ENCODE measurements at places on chromosomes 7 and 10.

DNA sequence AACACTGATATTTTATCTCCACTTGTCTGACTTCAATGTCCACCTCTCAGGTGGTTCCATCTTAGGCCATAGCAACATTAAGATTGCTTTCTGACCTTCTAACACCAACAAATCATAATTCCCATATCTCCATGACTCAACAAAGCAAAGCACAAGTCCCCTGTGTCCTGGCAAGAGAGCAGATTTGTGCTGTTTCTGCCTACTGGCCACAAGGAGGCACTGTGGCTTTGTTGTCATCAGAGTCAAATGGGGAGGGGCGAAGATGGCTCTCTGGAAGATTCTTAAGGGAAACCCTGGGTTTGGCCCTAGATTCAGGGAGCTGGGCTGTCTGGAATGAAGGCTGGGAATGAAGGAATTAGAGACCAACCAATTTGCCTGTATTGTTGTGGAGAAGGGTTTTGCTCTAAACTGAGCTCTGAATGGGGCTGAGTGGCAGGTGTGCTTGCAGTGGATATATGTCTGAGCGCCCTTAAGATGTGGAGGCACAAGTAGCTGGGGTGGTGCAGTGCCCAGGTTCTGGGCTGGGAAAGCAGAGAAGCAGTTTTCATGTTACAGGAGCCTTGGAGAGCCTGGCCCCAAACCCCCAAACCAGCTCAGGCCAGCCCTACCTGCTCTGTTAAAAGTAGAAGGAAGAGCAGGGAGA, 154.8 kb upstream of the PRSS58 start:
- peak; percentile 56 for DNase-seq

DNA sequence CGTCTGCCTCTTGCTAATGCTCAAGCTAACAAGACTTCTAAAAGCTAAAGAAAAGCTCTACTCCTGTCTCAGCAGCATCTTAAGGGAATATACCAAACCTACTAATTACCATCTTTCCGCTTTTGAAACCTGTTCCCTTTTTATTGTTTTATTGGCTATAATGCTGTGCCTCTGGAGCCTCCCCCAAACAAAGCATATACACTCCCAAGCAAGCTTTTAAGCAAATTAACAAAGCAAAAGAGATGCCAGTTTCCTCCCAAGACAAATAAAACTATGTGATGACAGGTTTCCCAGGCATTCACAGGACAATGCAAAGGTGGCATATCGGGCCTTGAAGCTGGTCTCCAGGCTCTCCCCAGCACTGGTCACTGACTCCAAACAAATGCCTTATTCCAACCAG, 52.9 kb downstream of the SLC37A3 start:
- no peak for DNase-seq

DNA sequence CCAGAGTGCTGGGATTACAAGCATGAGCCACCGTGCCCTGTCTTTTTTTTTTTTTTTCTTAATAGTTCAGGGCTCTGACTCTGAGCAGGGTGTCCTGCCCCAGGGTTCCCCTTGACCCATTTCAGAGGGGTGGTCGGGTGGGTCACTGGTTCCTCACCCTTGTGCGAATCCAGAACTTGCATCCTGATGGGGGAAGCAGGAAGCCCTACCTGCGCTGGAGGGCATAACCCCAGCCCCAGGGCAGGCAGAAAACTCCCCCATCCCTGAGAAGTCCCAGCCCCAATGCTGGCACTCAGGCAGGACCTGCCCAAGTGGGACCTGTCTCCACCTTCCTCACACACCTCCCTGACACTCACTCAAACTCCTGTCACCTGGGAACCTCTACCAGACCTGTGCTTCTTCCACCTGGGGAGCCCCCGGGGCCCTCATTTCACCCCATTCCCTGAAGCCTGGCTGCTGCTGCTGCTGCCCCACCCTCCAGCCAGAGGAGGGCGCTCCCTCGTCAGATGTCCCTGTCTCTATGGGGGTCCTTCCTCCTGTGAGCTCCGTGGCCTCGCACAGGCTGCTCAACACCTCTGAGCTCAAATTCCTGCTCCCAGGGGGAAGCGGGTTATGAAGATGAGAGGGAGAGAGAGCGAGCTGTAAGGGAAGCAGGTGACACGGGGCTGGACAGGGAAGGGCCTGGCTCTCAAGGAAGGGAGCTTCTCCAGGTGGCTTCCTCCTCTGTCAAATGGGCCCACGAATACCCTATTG, 15.1 kb upstream of the ZNF273 start:
- no peak for DNase-seq

- no peak for DNase-seq
These were observed 18.8 kb downstream of the PTTG1IP2 start for GRCh38 chr7:90488220-90488619.

- no peak for DNase-seq
These were observed 189.9 kb downstream of the TCERG1L start for GRCh38 chr10:131121511-131122035.

GRCh38 chr7:79451580-79451979, 1.9 kb downstream of the MAGI2 start:
- DNase-seq = no peak

DNA sequence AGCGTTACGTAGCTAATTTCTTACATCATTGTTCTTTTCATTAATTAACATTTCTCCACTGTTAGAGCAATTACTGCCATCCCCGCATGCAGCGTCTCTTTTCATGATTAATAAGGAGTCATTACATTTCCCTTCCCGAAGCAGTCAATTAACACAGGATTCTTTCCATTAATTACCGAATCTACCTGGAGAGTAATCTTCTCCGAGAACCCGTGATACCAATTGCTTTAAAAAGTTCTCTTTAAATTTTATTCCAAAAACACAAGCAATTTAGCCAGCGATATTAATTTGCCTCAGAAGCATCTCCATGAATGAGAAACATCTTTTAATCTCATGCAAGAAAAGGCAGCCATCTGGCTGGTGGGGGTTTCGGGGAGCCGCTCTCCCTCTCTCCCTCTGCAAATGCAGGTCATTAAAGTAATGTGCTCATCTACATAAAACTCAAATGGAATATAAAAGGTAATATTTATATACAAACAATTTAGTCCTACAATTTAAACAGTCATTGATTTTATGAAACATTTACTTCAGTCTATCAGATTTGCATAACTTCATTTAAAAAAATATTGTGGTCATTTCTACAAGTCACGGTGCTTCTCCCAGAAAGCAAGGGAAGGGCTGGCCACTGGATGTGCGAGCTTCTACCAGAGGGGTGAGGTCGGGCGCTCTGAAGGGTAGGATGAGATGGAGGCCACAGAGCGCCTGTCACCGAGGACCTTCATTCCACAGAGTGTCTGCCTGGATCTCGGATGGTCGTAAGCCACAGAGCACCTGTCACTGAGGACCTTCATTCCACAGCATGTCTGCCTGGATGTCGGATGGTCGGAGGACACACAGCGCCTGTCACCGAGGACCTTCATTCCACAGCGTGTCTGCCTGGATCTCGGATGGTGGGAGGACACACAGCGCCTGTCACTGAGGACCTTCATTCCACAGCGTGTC, 145.0 kb downstream of the WDR37 start:
- no peak for DNase-seq

DNA sequence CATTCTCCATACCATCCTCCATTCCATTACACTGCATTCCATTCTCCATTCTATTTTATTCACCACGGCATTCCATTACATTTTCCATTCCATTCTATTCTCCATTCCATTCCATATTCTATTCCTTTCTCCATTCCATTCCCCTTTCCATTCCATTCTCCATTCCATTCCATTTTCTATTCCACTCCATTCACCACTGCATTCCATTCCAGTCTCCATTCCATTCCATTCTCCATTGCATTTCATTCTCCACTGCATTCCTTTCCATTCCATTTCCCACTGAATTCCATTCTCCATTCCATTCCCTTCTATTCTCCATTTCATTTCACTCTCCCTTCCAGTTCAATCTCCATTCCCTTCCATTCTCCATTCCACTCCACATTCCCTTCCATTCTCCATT, 79.6 kb downstream of the NSUN6 start:
- no peak for DNase-seq

DNA sequence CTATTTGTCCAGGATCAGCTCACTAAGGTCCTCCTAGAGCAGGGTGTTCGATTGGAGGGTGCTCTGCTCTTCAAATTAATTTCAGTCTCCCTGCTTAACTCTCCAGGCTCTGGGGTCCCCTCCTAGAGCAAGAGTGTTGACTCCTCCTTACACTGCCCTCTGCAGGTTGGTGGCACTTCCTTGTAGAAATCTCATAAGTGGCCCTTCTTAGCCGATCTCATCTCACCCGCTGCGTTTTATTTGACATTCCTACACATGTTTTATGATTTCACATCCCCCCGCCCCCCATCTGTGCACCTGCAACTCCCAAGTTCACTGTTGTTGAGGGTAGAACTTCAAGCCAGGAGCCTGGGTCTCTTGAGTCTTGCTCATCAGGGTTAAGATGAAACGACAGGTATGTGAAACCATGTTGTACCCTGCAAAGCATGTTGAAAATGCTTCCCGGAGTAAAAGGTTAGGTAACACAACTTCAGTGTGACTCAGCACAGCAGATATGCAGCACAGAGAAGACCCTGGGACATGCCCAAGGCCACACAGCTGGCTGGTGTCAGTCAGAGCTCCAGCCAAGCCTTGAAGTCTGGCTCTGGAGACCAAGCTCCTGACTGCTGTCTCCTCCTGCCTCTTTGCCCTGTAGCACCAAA, 171.2 kb downstream of the PRKAG2 start:
- no peak for DNase-seq

- no peak for DNase-seq
These were observed 65.1 kb downstream of the ANKRD26 start for GRCh38 chr10:27035163-27035562.

DNA sequence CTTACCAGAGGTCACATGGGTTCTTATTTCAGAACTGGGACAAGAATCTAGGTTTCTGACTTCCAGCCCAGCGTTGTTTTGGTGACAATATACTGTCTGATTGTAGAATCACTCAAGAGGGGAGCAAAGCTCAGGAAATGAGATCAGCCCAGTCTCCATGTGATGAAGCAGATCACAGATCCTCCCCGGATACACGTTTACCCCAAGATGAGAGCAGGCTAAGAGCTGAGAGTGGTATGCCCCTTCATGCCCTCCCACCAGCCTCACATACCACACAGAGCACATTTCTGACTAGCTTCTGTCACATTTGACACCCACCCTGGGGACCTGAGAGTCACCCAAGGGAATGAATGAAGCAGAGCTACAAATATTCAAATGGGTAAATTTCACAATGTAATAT, 27.1 kb upstream of the PRKCQ start:
- no peak for DNase-seq

- DNase-seq = no peak
These were observed 1025.0 kb upstream of the CELF2 start for GRCh38 chr10:9992661-9993060.

GRCh38 chr10:11604865-11605650, 6.4 kb downstream of the USP6NL start:
- no peak for DNase-seq

- DNase-seq = no peak
These were observed 206.0 kb upstream of the MDFIC start for GRCh38 chr7:114715907-114716306.

GRCh38 chr7:122438492-122438891, 133.9 kb upstream of the FEZF1 start:
- DNase-seq = no peak

DNA sequence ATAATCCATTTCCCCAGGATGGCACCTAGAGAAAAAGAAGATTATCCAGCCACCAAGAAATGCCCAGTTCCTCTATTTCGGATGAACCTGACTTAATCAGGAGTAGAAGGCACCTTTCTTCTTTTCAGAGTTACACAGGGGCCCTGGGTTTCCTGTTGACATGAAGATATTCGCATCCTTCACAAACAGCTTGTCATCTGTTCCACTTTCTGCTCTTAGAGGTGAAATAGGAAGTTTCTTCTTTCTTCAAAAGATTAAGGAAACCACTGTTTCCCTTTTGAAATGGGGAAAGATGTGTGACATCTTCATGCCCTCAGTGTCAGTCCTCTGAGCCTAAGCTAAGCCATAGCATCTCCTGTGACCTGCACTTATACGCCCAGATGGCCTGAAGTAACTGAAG, 39.1 kb upstream of the RAB18 start:
- DNase-seq = no peak

DNA sequence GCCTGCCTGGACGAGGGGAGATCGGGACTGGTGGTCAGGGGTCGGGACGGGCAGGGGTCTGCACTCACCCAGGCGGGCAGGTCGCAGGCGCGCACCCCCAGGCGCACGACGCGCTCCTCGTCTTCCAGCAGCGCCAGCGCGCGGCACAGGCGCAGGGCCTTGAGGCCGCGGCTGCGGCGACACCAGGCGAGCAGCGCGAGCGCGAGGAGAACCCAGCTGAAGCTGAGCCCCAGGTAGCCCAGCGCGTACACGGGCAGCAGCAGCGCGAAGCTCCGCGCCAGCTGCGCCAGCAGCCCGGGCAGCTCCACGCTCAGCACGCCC, 328 bp downstream of the ESYT2 start:
- peak; percentile 58 for DNase-seq

DNA sequence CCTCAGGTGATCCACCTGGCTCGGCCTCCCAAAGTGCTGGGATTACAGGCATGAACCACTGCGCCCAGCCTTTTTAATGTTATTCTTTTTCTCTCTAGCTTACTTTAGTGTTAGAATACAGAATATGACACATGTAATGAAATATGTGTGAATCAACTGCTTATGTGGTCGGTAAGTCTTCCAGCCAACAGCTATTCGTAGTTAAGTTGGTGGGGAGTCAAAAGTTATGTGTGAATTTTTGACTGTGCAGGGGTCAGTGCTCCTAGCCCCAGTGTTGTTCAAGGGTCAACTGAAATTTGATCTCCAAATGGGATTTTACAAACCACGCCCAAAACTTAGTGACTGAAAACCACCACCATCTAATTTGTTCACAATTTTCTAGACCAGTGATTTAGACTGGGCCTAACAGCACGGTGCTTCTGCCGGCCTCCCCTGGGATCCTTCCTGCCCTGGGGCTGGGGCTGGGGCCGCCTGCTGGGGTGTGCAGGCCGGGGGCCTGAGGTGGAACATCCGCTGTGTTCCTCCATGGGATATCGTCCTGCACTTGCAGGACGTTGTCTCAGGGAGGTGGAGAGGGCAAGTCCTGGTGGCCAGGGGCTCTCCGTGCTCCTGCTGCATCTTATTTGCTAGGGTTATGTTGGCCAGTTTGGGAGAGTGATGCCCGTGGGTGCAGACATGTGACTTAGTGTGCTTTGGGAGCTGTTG, 24.5 kb upstream of the GRB10 start:
- no peak for DNase-seq

DNA sequence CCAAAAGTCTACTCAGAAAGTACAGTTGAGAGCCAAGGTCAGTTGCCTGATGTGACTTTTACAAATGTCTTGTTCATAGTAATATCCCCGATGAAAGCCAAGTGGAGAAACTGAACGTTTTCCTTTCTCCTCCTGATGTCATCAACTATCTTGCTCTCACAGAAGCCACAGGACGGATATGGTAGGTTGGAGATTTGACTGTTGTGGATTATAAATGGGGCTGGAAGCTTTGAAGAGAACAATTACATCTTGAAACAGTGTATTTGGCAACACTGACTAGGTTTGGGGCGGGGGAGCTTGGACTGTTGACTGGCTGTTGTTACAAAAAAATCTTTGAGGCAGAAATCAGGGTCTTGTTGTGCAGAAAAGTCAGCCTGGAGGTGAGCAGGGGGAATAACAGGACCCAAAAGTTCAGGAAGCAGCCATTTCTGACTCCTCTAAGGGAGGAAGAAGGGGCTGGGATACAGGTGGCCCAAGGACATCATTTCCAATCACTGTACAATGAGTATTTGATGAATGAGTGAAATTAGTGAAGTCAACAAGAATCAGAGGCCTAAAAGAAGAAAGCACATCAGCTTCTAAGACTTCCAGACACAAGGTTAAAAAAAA, 24.3 kb downstream of the PLEKHS1 start:
- no peak for DNase-seq

GRCh38 chr7:50331564-50332208, 27.2 kb downstream of the IKZF1 start:
- DNase-seq = no peak
